ENCODE measurements at places on chromosomes 4 and X. TPM values are rescaled to one million over a fixed set of nuclear protein-coding genes. Genes with fewer than 3 reads are reported as not detected.

GRCh38 chr4:181569553-181569952 lies 673.6 kb upstream of the TENM3 start:
- no peak overlapping the region for H3K27ac ChIP-seq
- DNase-seq, result no peak
- H3K27me3 ChIP-seq, result no peaks in the 10 kb centered on the region
- H3K4me1 ChIP-seq, result no peaks in the 10 kb centered on the region

TENM3 gene
- total RNA-seq, result not detected

DNA sequence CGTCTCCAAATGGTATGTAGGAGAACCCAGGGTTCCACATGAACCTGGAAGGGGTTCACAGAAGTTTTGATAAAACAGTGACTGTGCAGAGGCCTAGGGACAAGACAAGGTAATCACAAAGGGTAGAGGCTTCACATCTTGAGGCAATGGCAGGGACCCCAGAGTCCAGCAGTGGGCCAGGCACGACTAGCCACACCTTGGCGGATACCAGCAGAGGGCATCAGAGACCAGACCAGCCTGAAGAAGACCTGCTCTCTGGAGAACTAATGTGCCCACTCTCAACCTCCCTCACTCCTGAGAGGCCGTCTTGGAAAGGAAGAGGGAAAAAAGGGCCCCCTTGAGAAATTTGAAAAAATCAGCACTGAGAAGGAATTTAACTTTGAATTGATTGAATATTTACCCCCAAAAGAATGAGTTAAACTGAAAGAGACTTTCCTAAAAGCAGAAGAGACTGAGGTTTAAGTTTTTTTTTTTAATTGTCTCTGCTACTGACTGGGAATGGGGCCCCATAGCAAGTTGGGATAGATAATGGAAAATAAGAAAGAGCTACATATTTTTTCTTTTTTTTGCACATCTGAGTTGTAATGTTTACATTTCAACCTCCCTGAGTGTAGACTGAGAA lies 243.8 kb upstream of the JADE1 start:
- H3K4me3 ChIP-seq, result no peak overlapping the region
- H3K36me3 ChIP-seq, result no peaks in the 10 kb centered on the region
- no peaks in the 10 kb centered on the region for H3K4me1 ChIP-seq
- H3K27me3 ChIP-seq, result peaks cover 27% of the 10 kb centered on the region

DNA sequence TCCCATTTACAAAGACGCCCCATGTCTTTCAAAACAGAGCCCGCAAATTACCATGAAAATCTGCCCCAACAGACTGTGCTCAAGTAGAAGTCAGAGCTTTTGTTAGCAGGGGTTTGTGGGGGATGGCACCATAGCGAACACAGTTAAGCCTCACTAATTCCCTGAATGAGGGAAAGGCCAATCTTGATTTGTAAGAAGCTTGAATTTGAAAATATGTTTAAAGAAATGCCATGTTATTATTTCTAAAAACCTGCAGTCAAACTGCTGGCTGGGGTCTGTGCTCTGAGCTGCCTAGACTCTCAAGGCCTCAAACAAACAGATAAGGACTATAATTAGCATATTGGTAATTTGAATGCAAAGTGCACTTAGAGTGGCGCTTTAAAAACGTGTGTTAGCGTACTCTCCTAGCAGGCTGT lies 9.4 kb upstream of the PAK3 start:
- H3K4me1 ChIP-seq, result no peaks in the 10 kb centered on the region
- no peak overlapping the region for H3K4me3 ChIP-seq
- H3K27ac ChIP-seq, result no peak overlapping the region
- H3K36me3 ChIP-seq, result no peaks in the 10 kb centered on the region
- peaks cover 6% of the 10 kb centered on the region for H3K27me3 ChIP-seq
